ENCODE measurements at places on chromosomes 3 and 15.

DNA sequence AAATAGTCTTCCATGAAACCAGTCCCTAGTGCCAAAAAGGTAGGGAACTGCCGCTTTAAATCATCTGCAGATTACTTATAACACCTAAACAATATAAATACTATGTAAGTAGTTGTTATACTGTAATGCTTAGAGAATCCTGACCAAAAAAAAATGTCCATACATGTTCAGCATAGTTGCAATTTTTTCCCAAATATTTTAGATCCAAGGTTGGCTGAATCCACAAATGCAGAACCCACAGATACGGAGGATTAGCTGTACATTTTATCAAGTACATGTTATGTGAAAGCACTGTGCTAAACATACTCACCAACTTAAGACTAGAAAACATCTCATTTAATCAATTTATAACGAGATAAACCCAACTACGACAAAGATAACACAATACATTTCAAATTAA is 9.3 kb downstream of the MSL2 start:
- no peak for DNase-seq

- no peak for DNase-seq
Observed at GRCh38 chr3:87575550-87575949, 299.2 kb upstream of the POU1F1 start.

- DNase-seq = no peak
Observed at GRCh38 chr3:45261333-45262110, 35.4 kb upstream of the TMEM158 start.

GRCh38 chr15:88187195-88187594 is 69.3 kb downstream of the NTRK3 start:
- DNase-seq = no peak

- DNase-seq = no peak
Observed at GRCh38 chr3:60774617-60775016, 476.6 kb downstream of the FHIT start.

DNA sequence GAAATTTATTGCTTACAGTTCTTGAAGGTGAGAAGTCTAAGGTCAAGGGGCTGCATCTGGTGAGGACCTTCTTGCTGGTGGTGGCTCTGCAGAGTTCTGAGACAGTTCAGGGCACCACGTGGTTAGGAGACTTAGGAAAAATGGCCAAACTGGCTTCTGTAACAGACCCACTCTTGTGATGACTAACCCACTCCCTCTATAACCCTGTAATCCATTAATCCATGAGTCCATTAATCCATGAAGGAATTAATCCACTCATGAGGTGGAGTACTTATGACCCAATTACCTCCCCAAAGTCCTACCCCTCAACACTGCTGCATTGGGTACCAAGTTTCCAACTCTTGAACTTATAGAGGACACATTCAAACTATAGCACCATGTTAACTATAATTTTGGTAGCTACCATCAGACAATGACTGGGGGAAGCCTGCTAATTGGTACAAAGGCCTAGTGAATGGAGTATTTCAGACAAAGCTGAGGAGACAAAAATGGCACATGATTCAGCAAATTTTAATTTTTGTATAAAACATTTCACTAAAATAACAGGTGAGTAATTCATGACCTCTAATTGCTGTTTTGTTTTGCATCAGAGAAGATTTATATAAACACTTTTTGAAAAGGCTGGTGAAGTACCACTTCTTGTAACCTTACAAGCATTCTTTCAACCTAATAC is 374.1 kb upstream of the TBL1XR1 start:
- no peak for DNase-seq

DNA sequence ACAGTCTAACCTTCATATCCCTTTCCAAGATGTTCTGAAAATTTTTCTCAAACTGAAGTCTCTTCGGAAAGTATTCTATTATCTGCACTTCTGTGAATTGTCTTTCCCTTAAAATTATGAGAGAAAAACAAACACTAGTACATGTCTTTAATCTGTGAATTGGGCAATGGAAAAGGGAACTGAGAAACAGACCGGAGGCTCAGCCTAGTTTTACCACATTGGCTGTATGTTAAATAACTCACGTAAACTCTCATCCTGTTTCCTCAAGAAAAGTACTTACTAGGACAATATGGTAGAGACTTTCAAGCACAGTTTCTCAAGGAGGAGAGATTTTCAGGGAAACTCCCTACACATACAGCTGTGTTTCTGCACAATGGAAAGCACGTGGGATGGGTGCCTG is 982.2 kb upstream of the SEMA6D start:
- DNase-seq = no peak

GRCh38 chr3:190124067-190124466 is 3.4 kb upstream of the P3H2 start:
- DNase-seq = no peak

All from effector CD8-positive, alpha-beta T cell (primary cell).